ENCODE measurements at places on chromosomes 12 and 14.
A peak's percentile ranks its signal among the peaks of the same experiment; 100 is the strongest.

DNA sequence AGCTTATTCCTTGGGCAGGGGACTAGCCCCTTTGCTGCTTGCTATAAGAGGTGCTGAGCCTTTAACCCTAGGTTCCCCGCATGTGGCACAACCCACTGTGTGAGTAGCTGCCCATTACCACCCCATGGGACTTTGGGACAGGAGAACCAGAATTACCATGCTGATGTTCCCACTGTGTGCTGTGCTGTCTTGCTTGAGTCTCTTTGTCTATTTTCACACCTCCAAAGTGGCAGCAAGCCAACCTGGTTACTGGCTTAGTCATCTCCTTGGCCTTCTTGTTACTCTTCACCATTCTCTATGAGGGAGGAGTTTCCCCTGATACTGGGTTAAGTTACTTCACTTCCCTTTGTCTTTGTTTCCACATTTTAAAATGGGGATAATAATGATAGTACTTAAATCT, 73.4 kb upstream of the ETV6 start:
- no peak overlapping the region for H3K27ac ChIP-seq
- no peaks in the 10 kb centered on the region for H3K4me1 ChIP-seq
- DNase-seq = peak; percentile 3
- peaks cover 23% of the 10 kb centered on the region for H3K27me3 ChIP-seq
- no peaks in the 10 kb centered on the region for H3K36me3 ChIP-seq
- H3K4me3 ChIP-seq = no peak overlapping the region

- H3K36me3 ChIP-seq = no peaks in the 10 kb centered on the region
- H3K4me3 ChIP-seq = no peak overlapping the region
- no peak for DNase-seq
Measured at GRCh38 chr14:57660208-57660607, 166.6 kb upstream of the CCDC198 start.

GRCh38 chr12:52209321-52209720, 17.5 kb upstream of the KRT80 start:
- no peak overlapping the region for H3K27ac ChIP-seq
- H3K36me3 ChIP-seq = no peaks in the 10 kb centered on the region
- no peak overlapping the region for H3K4me3 ChIP-seq
- peaks cover 23% of the 10 kb centered on the region for H3K27me3 ChIP-seq
- H3K4me1 ChIP-seq = peaks cover 10% of the 10 kb centered on the region
- DNase-seq = no peak

GRCh38 chr14:22822571-22823098, 7.1 kb upstream of the MRPL52 start:
- peaks cover 4% of the 10 kb centered on the region for H3K36me3 ChIP-seq
- peak; percentile 63 for DNase-seq
- H3K27ac ChIP-seq = no peak overlapping the region
- H3K4me3 ChIP-seq = peak overlapping the region; percentile 43
- no peaks in the 10 kb centered on the region for H3K4me1 ChIP-seq

DNA sequence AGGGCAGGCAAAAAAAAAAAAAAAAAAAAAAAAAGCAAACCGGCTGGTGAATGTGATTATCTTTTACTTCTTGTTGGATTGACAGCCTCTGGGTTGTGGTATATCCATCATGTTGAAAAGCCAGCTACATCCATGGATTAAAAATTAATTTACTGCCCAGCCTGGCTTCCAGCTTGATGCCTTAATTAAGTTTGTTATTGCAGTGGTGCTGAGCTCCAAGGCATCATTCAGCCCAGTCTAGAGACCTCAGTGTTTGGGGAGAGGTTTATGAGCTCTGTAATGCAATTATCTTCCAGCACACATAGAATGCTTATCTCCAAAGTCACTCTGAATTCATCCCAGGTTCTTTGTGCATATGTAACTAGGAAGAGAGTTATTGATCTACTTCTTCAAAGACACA, 114.8 kb downstream of the RIMBP2 start:
- H3K36me3 ChIP-seq = no peaks in the 10 kb centered on the region
- H3K27me3 ChIP-seq = no peaks in the 10 kb centered on the region
- H3K4me3 ChIP-seq = no peak overlapping the region
- H3K4me1 ChIP-seq = no peaks in the 10 kb centered on the region
- no peak overlapping the region for H3K27ac ChIP-seq

- H3K36me3 ChIP-seq = peaks cover 49% of the 10 kb centered on the region
Measured at GRCh38 chr14:91128699-91129098, 14.8 kb downstream of the DGLUCY start.

DNA sequence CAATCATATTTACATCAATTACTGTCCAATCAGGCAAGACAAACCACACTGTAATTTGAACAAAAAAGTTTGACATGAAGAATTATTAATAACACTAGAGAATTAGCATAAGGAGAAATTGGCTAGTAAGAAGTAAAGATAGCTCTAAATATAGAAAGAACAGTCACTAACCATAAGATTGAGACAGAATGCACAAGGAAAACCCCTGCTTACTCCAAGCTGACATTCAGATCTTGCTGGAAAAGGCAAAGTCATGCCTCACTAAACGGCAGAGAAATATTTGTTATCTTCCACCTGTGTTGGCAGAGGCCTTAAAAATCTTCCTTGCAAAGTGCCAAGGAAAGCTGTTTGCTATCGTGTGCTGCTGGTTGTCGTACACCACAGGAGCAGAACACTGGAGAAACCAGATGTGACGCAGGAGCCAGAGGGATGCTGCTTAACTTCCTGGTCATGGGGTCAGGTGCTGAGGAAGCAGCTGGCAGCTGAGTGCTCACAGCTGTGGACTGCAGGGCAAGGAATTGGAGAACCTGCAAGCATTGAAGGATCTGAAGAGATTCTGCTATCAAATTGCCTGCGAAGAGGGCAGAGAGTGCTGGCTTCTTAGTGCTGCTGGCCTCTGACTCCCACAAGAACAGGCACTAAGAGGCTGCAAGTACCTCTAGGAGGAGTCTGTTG, 1323.3 kb downstream of the LRFN5 start:
- no peak overlapping the region for H3K27ac ChIP-seq
- no peaks in the 10 kb centered on the region for H3K36me3 ChIP-seq
- no peak for DNase-seq
- no peak overlapping the region for H3K4me3 ChIP-seq

- no peaks in the 10 kb centered on the region for H3K4me1 ChIP-seq
- H3K27ac ChIP-seq = no peak overlapping the region
- no peak for DNase-seq
- H3K36me3 ChIP-seq = no peaks in the 10 kb centered on the region
- H3K4me3 ChIP-seq = no peak overlapping the region
- no peaks in the 10 kb centered on the region for H3K27me3 ChIP-seq
Measured at GRCh38 chr12:61504396-61505080, 755.7 kb upstream of the USP15 start.

DNA sequence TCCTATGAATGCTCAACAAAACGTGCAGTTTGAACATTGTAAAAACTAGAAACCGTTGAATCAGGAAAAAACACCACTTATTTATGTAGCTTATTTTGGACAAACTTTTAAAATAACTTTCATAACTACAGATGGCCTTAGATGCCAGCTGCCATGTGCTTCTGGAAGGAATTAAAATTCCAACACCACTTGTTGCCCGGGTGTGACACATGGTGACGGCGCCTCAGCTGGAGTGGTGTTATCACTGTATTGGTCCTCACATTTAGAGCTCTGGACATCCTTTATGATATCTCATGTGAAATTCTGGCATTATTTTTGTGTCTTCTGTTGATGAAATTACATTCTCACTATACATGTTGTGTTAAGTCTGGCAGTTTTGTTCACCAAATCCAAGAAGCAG, 211.0 kb downstream of the IPO8 start:
- H3K36me3 ChIP-seq = no peaks in the 10 kb centered on the region
- H3K27me3 ChIP-seq = peaks cover 10% of the 10 kb centered on the region
- DNase-seq = no peak
- H3K4me1 ChIP-seq = no peaks in the 10 kb centered on the region
- no peak overlapping the region for H3K27ac ChIP-seq
- no peak overlapping the region for H3K4me3 ChIP-seq

DNA sequence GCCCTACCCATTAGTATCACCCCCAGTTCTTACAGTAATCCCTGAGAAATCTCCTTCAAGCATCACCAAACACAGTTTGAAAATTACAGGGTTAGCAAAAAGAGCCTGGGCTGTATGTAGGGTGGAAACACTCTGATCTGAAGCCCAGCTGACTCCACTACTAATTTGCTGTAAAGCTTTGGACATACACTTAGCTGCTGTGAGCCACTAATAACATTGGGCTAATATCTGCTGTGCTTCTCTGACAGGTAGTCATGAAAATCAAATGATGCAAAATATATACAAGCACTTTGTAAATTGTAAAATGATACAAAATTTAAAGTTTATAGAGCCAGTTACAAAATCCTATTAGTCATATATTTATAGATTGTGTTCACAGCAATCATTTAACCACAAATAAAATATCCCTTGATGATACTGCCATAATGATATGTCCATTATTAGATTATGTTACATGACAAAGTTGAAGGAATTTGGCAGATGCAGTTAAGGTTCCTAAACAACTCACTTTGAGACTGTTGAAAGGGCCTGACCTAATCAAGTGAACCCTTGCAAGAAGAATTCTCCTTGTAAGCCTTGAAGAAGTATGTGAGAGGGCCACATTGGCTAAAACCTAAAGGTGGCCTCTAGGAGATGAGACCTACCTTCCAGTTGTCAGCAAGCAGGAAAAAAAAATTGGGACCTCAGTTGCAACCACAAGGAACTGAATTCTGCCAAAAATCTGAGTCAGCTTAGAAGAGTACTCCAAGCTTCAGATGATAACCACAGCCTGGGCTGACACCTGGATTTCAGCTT, 19.0 kb downstream of the TWF1 start:
- H3K27me3 ChIP-seq = no peaks in the 10 kb centered on the region
- H3K36me3 ChIP-seq = peaks cover 47% of the 10 kb centered on the region
- H3K4me3 ChIP-seq = no peak overlapping the region
- peaks cover 4% of the 10 kb centered on the region for H3K4me1 ChIP-seq

DNA sequence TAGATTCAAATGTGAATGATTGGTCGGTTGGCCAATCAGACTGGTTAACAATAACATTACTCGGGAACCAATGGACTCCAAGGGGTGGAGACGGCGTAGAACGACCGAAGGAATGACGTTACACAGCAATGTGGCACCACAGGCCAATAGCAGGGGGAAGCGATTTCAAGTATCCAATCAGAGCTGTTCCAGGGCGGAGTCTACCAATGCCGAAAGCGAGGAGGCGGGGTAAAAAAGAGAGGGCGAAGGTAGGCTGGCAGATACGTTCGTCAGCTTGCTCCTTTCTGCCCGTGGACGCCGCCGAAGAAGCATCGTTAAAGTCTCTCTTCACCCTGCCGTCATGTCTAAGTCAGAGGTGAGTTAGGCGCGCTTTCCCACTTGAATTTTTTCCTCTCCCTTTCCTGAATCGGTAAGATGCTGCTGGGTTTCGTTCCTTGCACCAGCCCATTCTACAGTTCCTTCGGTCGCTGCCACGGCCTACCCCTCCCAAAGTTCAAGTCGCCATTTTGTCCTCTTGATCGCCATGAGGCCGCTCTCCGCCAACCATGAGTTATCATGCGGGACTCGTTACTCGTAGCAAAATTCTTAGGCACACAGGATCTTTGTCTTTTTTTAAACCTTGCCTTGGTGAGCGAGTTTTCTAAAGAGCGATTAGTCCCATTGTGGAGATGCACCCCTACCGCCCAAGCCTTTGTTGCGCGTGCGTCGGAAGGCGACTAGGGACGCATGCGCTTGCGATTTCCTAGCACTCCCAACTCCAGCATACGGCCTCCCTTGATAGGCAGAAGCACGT, at the start of gene HNRNPA1:
Gene HNRNPA1 (plus strand): TSS at position 259 of the 793 bp plus-strand sequence. CDS start 82 bp downstream, at position 341.
- no peaks in the 10 kb centered on the region for H3K36me3 ChIP-seq
- H3K27me3 ChIP-seq = no peaks in the 10 kb centered on the region
- no peak within 1 kb of the TSS for H3K4me3 ChIP-seq
- peaks cover 16% of the 10 kb centered on the region for H3K4me1 ChIP-seq

- DNase-seq = no peak
- peak overlapping the region; percentile 71 for H3K4me3 ChIP-seq
- H3K27me3 ChIP-seq = no peaks in the 10 kb centered on the region
- peaks cover 79% of the 10 kb centered on the region for H3K4me1 ChIP-seq
Measured at GRCh38 chr14:53148671-53149070, 4.5 kb downstream of the DDHD1 start.

GRCh38 chr12:110088936-110089335, 35.2 kb upstream of the IFT81 start:
- no peak overlapping the region for H3K4me3 ChIP-seq
- H3K27ac ChIP-seq = no peak overlapping the region
- H3K36me3 ChIP-seq = no peaks in the 10 kb centered on the region
- peaks cover 43% of the 10 kb centered on the region for H3K27me3 ChIP-seq

DNA sequence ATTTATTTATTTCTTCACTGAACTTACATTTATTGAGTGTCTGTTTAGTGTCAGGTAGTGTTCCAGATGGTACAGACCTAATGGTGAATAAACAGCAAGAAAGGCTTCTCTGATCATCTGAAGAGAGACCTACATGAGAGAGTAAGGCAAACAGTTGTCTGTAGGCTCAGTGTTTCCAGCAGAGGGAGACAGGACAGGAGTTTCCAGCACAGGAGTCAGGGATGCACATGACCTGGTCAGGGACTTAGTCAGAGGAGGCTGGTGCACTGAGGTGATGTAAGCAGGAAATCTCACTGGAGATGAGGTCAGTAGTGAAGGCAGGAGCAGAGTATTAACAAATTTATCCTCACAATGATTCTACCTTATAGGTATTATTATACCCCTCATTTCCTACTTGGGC, 233.2 kb downstream of the MDGA2 start:
- no peak for DNase-seq
- H3K4me3 ChIP-seq = no peak overlapping the region
- H3K4me1 ChIP-seq = no peaks in the 10 kb centered on the region
- no peaks in the 10 kb centered on the region for H3K27me3 ChIP-seq
- no peak overlapping the region for H3K27ac ChIP-seq
- H3K36me3 ChIP-seq = no peaks in the 10 kb centered on the region

GRCh38 chr12:103928682-103929045, 1.5 kb upstream of the HSP90B1 start:
- H3K4me3 ChIP-seq = peak overlapping the region; percentile 93
- peaks cover 42% of the 10 kb centered on the region for H3K4me1 ChIP-seq
- DNase-seq = peak; percentile 31
- no peaks in the 10 kb centered on the region for H3K27me3 ChIP-seq
- H3K36me3 ChIP-seq = peaks cover 55% of the 10 kb centered on the region

DNA sequence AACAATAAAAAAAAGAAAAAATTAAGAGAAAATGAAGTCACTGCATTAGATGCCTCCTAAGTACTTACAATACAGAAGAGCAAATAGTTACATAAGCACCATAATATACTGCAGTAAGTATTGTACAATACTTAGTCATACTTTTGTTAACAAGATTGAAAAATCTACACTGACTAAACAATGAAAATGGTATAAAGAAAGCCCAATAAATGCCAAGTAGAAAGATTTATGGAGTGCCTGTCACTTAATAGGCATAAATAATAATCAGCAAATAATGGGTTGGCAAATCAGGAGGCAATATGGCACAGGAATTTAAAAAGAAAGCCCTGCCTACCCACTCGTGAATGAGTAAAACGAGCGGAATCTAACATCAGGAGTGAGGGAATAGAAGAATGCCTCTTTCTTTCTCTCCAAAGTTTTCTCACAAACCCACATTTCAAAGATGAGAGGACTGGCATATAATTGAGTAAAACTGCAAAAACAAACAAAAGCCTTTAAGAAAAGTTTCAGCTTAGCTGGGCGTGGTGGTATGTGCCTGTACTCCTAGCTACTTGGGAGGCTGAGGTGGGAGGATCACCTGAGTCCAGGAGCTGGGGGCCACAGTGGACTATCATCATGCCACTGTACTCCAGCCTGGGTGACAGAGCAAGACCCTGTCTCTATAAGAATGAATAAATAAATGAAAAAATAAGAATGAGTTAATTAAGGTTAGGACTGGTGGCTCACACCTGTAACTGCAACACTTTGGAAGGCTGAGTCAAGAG, 36.1 kb downstream of the CRY1 start:
- peaks cover 28% of the 10 kb centered on the region for H3K4me1 ChIP-seq
- no peaks in the 10 kb centered on the region for H3K27me3 ChIP-seq
- H3K27ac ChIP-seq = no peak overlapping the region
- no peak overlapping the region for H3K4me3 ChIP-seq
- peaks cover 18% of the 10 kb centered on the region for H3K36me3 ChIP-seq

- H3K27me3 ChIP-seq = no peaks in the 10 kb centered on the region
- no peak overlapping the region for H3K27ac ChIP-seq
- no peaks in the 10 kb centered on the region for H3K4me1 ChIP-seq
Measured at GRCh38 chr12:100610666-100611430, 37.4 kb downstream of the GAS2L3 start.
